H7 (cell line): ENCODE measurements at places on chromosomes 5 and 9. TPM values are rescaled to one million over a fixed set of nuclear protein-coding genes. Genes with fewer than 3 reads are reported as not detected.

GRCh38 chr5:102591650-102592049 is 92.8 kb upstream of the SLCO6A1 start:
- no peak for DNase-seq

The EQTN gene
- total RNA-seq, result 0.31 and 2.1 TPM in 2 replicates

The GPR150 gene
- total RNA-seq, result 0.15 TPM in 1 of 2 replicates, not detected in the other

The SPINK1 gene
- total RNA-seq, result 1.4 and 3.2 TPM in 2 replicates

The ACSL6 gene
- total RNA-seq, result 0.28 and 0.85 TPM in 2 replicates
